ENCODE measurements at places on chromosomes 3 and 15.

- no peak for DNase-seq
These were observed 106.4 kb downstream of the TUSC7 start for GRCh38 chr3:116815831-116816588.

DNA sequence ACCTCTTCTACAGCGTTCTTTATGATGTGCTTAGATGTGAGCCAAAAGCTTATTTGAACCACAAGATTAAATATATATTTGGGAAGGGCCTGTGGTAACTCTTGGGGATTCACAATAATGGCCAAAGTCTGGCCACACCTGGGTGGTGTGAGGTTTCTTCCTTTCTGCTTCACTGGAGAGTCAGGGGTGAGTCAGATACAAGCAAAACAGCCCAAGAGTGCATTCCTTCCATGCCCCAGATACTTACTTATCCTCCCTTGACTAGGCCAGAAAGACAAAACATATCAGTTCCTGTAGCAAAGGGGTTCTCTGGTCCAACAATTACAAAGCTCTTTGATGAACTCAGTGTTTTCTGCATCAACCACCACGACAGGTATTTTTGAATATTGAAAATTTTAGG lies 941 bp downstream of the ZBED2 start:
- no peak for DNase-seq

- no peak for DNase-seq
These were observed 921 bp downstream of the MGLL start for GRCh38 chr3:127821394-127821793.

GRCh38 chr3:17307482-17307881 lies 422.7 kb downstream of the PLCL2 start:
- DNase-seq, result no peak

- no peak for DNase-seq
These were observed 113.5 kb downstream of the GMPS start for GRCh38 chr3:155983834-155984474.

- no peak for DNase-seq
These were observed 509.3 kb downstream of the OCA2 start for GRCh38 chr15:27589782-27590181.

DNA sequence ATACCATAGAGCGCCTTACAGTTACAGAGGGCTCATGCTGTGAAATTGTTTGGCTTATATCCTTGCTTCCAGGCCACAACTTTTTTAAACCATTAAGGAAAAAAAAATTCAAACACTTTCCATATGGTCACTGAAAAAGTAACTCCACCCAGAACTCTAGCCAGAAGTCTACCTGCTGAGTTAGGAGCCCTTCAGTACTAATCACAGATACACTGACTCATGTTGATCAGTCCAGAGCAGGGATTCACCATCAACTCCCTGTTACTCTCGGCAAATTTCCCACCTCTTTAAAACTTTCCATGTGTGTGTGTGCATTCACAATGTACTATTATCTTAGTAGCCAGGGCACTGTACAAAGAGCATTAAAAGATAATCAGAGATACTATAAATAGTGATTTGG lies 372.8 kb downstream of the MAGI1 start:
- DNase-seq, result no peak

DNA sequence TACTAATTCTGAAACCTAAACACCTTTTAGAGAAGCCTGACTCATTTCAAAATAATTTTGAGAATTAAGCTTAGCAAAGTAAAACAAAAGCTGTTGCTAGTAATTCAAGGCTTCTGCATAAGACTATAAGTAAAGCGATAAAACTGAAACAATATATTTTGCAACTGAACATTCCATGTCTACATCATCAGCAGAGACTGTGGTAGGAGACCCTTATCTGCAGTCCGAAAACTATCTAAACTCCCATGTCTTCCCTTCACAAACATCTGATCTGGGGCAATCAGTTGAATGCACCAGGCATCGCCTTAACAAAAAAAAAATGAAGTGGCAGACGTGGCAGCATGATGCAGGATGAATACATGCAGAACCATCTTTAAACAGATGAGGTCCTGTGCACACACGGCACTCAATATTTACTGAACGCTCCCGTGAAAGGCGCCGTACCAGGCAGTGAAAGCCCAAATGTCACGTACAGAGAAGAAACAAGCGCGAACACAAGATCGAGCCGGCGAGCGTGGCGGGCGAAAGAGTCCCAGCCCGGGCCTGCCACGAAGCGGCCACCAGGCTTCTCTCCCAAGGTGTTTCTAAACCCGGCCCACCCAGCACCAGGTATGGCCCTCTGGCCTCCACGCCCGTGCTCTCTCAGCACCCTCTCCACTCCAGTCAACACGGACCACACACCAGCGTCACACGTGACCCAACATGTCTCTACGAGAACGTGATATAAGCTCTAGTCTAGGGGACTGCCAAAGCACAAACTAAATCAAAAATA lies 63.0 kb downstream of the CHSY1 start:
- no peak for DNase-seq

DNA sequence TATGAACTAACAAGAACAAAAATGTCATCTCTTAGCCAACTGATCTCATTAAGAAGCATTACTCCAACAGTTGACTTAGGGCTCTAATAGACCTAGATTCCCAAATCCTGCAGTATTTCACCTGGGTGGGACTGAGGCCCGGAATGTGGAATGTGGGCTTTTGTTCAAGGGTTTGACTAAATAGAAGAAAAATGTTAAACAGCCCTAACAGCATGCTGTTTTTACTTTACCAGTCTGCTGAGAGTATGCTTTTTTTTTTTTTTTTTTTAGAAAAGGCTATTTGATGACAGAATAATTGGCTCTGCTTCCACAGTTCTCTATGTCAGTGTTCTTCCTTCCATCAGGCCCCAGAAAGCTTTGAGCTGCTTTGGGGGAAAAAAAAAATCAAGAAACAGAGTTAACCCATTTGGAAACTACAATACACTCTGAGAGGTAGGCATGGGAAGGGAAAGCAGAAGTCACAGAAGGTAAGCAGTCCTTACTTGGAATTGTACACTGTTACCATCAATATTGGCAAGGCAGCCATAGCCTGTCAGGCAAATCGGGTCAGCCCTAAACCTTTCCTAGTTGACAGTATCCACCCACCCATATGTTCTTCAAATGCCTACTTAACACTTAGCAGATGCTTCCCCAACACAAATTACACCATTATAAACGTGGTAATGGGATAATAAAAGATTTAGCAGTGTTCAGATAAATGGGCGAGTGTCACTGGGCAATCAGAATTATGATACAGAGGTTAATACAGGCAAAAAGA lies 224.2 kb downstream of the CNTN3 start:
- DNase-seq, result no peak

DNA sequence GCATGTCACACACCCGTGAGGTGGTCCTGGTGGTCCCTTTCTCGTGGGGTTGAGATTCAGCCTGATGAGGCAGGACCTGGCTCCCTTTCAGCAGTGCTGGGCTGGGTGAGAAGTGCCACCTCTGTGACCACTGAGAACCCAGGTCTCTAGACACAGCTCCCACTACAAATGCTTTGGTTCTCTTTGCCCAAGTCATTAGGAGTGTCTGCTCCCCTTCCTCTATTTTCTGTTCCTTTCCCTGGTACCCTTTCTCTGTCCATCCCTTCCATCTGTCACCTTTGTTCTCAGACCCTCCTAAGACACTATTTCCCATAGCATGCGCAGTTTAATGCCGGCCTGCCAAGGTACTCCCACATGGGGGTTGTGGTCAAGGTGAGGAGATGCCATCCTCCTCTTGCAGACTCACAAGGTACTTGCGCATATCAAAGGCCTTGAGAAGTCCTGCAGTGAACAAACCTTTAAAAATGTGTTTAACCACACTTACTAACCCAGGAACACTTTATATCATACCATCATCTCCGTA lies 297.7 kb downstream of the LRTM1 start:
- no peak for DNase-seq

DNA sequence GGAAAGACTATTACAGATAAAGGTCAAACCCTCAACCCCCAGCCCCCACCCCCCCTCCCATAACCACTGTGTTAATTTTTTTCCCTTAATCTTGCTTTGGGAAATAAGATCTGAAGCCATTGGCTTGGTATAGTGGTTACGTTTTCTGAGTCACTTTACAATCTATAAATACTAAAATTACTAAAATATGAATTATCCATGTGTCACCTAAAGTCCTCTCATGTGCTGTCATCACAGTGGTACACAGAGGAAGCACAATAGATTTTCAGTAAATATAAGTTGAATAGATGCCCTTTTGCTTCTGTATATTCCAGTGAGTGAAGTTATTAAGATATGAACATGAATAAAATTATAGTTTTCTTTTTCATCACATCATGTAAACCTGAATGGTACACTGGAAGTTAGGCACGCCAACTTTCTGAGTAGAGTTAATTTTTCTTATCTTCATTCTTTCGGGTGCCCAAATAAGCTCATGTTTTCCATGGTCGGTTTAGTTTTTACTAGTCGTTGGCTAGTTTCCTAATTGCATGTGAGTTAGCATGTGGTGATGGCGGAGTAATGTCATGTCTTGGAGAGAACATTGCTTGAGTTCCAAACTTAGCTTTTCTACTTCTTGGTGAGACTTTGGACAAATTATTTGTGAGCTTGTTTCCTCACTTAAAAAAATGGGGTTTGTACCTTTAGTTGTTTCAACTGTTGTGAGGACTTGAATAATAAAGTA lies 11.5 kb downstream of the PPP4R2 start:
- no peak for DNase-seq

GRCh38 chr3:129312671-129313414 lies 34.2 kb downstream of the HMCES start:
- no peak for DNase-seq

DNA sequence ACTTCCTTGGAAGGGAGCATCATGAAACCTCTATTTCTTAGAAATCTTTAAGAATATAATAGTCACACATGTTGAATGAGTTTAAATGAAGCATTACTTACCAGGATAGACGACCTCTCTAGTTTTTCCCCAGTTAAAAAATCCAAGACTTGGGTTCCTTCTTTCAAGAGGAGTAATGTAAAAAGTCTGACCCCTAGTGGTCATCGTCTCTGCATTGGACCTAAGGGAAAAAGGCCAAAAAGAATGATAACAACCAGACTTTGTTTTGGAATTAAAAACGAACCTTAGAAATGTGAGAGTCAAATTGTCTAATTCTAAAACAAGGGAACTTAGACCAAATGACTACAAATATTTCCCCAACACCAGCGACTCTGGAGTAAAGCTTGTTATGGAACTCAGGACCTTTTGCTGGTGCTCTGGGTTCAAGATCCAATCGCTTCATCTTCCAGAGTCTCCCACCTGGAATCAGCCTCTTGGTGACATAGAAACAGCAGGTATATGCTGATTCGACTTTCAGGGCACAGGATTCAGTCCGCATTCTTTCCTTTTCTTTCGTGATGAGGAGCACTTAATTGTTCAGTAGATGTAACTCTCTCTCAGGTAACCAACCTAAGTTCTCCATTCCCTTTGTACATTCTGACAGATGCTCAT lies 214.8 kb upstream of the TPRG1 start:
- DNase-seq, result no peak
